ENCODE measurements at places on chromosomes 7 and 10.

DNA sequence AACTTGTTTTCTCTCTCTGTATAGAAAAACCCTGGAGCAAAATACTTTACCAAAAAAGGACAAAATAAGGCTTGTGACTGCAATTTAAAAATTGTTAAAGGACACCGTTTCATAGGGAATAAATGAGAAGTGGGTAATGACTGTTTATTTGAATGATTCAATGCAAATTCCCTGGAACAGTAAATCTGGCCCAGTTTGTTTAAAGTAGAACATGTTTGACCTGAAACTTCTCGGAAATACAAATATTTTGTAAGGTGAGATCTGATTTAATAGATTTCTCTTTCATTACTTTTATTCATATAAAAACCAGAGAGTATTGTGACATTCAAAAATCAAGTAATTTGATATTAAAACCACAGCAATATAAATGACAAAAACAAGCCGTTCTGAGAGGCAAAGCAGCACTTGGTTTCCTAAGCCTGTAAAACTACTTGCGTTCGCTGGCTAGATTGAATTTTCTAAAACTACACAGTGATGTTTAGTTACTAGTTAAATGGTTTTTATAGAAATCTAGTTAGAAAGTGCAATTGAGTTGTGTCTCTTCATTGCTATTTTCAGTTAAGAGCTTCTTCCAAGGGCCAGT, 76.8 kb upstream of the PITRM1 start:
- DNase-seq = no peak

GRCh38 chr7:35384761-35385700, 131.1 kb upstream of the TBX20 start:
- DNase-seq = no peak

DNA sequence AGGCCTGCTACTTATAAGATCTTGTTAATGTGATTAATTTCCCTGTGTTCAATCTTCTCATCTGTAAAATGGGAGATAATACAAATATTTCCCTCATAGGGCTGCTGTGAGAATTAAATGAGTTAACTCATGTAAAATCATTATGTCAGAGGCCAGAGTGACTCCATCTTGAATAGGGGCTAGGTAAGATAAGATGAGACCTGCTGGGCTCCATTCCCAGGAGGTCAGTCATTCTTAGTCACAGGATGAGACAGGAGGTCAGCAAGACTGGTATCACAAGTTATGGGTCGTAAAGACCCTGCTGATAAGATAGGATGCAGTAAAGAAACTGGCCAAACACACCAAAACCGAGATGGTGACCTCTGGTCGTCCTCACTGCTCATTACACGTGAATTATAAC, 200.7 kb downstream of the CYP26A1 start:
- no peak for DNase-seq

DNA sequence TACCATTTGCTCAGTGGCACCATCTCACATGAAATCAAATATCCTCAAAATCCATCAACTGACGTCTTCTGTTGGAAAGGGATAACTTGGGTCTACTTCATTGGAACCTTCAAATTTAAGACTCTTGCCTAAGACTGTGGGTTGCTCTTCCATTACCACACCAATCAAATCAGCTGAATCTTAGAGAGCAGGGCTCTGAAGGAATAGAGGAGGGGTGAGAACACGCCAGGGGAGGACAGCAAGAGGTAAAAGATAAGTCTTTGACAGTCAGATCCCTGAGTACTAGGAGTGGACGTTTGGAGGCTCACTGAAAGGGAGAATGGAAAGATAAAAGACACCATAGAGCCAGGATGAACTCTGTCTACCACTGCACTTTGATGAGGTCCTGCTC, 107.5 kb downstream of the CCDC71L start:
- no peak for DNase-seq

GRCh38 chr7:34762764-34763163, 104.7 kb downstream of the NPSR1 start:
- DNase-seq = no peak

- no peak for DNase-seq
Observed at GRCh38 chr7:26331113-26331512, 39.5 kb downstream of the SNX10 start.

- no peak for DNase-seq
Observed at GRCh38 chr7:148935451-148935850, 51.4 kb upstream of the EZH2 start.

DNA sequence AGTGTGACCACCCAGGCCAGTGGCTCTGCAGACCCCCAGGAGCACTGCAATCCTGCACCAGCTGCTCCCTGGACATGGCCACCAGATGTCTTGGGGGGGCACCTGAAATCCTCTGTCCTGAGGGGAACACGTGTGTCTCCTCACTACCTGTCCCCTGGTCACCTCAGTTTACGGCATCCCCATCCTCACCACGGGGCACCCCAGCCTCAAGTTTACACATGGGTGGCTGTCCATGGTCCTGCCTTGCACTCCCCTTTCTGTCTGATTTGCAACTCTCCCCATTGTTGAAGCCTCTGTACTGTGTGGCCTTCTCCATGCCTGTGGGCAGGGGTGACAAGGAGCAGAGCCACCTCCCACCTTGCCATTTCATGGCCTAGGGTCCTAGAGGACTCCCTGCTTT, 67.2 kb downstream of the RAMP3 start:
- no peak for DNase-seq

GRCh38 chr10:12400266-12400931, 51.1 kb downstream of the CAMK1D start:
- no peak for DNase-seq

DNA sequence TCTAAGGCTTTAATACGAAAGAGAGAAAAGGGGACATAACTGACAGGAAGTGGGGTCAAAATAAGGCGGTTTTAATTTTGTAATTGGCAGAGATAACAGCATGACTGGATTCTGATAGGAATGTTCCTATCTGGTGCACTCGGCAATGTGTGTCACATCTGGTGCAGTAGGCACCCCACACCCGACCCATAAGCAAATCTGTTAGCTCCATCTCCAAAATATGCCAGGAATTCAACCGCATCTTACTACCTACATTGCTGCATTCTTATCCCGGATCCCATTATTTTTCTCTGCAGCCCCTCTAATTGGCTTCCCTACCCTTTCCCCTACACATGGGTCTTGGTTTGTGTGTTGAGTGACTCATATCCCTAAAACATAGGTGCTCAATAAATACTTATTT, 19.1 kb upstream of the GALNT11 start:
- DNase-seq = no peak

DNA sequence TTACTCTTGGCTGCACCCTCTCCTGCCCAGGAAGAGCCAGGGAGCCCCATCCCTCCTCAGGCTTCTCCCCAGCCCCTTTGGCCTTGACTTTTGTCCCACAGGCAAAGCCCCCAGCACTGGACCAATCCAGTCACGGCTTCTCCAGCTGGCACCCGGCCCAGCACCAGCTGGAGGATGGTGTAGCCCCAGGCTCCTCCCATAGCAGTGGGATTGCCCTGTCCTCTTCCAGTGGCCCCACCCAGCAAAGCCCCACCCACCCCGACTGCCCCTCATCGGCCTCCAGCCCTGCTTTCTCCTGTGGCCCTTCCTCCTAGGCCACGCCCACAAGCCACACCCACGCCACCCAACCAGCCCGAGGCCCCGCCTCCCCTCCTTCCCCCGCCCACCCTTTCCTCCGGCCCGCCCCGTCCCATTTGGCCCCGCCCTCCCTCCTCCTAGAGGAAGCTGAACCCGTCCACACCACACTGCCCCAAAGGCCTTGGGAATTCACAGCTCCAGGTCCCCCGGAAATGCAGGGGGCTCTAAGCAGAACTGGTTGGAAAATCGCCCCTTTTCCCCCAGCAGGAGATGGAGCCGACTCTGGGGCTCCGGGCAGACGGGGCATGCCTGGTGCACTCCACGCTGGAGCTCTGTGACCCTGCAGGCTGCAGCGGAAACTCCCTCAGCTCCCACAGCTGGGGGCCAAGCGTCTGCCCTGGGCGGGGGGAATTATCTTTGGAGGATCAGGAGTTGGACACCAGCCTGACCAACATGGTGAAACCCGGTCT, 25.2 kb downstream of the GET4 start:
- no peak for DNase-seq

DNA sequence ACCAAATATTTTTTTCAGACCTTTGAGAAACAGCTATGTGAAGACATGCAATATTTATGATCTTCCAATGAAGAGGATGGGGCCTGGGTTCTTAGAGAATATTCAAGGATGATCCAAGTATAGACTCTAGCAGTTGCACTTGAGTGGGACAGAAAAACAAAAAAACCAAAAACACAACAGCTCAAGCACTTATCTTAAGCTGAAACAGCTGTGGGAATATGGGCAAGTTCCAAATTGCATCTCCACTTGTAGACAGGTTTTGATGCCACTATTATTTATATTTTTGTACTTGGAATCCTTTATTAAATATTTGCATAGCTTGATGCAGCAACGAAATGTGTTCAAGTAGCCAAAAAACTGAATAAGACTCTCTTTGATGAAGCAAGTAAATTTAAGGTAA, 2.2 kb upstream of the PDK4 start:
- DNase-seq = no peak

DNA sequence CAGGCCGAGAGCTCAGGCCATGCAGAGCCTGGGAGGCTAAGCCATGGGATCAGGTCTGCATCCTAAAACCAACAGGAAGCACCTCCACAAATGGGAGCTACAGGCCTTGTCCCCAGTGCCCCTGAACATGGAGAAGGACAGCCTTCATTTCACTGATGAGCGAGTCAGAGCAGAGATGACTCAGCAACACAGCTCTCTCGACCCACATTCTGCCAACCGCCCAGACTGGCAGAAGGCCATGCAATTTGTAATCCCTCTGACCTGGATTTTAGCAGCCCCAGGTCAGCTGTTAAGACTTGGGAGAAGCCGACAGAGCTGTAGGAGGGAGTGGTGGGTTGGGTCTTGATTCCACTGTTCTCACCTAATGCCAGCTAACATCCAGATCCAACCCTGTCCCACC, 25.5 kb downstream of the VOPP1 start:
- DNase-seq = no peak

- DNase-seq = no peak
Observed at GRCh38 chr7:26664735-26665416, 199.5 kb downstream of the SKAP2 start.

DNA sequence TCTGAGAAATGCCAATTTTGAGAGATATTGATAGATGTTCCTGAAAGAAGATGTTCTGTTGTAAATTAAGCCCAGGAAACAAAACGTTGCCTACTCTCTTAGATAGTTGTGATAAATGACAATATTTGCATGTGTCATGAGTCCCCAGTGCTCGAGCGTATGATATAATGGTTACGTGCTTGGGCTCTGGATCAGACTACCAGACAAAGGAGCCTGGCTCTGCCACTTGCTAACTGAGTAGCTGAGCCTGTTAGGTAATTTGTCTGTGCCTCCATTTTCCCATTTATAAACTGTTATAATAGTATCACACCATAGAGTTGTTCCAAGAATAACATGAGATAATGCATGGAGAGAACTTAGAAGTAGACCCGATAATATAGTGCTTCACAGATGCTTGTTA, 1.8 kb downstream of the A1CF start:
- DNase-seq = no peak

GRCh38 chr10:31129271-31129670, 97.6 kb upstream of the ZNF438 start:
- no peak for DNase-seq

DNA sequence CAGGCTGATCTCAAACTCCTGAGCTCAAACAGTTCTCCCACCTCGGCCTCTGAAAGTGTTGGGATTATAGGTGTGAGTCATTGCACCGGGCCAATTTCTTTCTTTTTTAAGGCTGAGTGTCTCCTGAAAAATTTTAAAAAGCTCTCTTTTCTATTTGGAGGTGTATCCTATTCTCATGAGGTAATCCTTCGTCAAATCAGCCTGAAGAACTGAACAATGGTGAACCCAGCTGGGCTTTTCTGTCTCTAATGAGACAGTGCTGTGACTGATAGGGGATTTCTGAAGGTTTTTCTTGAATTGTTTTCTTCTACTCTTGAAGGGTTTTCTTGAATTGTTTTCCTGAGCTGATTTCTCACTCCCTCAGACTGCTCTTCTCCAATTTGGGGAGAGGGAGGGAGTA, 30.9 kb upstream of the CALU start:
- no peak for DNase-seq

- peak; percentile 56 for DNase-seq
Observed at GRCh38 chr7:39589323-39590111, 23.3 kb downstream of the YAE1 start.

- no peak for DNase-seq
Observed at GRCh38 chr7:151424799-151425198, 15.0 kb upstream of the WDR86 start.
